ENCODE measurements at places on chromosomes 6 and 20. TPM values are rescaled to one million over a fixed set of nuclear protein-coding genes. Genes with fewer than 3 reads are reported as not detected.
A peak's percentile ranks its signal among the peaks of the same experiment; 100 is the strongest.

- peak within 1 kb of the TSS; percentile 99 for H3K27ac ChIP-seq
- H3K4me1 ChIP-seq, result peaks cover 49% of the 10 kb centered on the region
- no peaks in the 10 kb centered on the region for H3K27me3 ChIP-seq
- no peak for DNase-seq
- peak within 1 kb of the TSS; percentile 91 for H3K4me3 ChIP-seq
These were observed at the start of gene MYO6 for GRCh38 chr6:75748743-75749538. MYO6 (plus strand) TSS chr6:75749239; CDS start chr6:75817548, 68,309 bp downstream.

DNA sequence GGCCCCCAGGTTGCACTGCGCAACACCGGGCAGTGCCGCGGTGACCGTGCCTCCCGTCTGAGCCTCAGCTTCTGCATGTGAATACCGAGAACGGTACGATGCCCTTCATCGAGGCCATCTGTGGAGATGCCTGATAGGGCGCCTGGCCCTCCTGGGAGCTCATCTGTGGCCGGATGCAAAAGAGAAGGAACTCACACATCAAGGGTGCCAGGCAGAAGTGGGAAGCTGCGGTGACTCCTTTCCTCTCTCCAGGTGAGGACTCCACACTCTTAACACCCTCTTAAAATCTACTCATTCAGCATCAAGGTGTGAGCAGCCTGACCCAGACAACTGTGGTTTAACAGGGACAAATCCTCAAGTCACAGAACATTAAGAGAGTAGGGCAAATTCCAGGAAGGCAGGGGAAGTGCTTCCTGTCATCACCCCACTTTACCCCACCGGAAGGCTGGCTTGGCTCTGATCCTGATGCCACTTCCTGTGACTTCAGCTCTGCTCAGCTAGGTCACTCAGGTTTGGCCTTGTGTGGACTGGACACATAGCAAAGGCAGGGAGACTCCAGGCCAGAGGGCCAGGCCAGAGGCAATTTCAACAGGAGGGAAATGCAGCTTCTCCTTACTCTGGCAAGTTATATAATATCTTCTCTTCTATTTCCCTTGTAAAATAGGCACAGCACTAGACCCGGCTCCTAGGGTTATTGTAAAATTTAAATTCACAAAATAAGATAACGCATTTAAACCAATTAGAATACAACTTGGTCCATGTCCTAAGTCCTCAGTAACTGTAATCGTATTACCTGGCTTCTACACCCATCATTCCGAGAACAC is 69.4 kb downstream of the CPNE5 start:
- no peak overlapping the region for H3K4me3 ChIP-seq
- H3K36me3 ChIP-seq, result no peaks in the 10 kb centered on the region
- H3K4me1 ChIP-seq, result peaks cover 25% of the 10 kb centered on the region
- DNase-seq, result no peak
- no peak overlapping the region for H3K27ac ChIP-seq
- H3K27me3 ChIP-seq, result peaks cover 3% of the 10 kb centered on the region

DNA sequence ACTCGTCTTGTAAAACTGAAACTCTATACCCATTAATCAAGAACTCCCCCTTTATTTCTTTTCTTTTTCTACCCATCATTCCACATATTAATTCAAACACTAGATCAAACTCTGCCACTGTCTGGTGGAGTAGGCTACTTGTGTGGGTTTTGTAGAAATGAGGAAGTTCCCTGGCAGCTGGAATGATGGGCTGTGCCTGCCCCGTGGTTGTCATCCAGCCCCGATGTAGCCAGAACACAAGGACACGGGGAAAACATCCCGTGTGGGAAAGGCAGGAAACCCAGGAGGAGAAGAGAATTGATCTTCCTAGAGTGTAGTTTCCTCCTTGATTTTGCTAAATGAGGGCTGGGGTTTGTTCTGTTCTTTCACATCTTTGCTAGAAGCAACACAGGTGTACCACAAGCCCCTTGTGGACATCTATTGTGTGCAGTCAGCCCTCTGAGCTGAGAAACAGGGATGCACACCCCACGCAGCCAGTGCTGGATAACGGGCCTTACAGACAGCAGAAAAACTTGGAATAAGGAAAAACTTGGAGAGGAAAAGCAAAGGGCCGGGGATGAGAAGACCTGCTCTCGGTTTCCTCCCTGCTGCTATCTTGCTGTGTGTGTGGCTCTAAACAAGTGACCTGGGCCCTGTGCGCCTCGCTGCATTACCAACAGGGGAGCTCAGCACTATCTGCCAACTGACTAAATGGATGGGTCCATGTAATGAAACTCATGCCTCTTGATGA is 88.0 kb downstream of the SCML4 start:
- H3K4me3 ChIP-seq, result no peak overlapping the region
- no peak for DNase-seq
- H3K27ac ChIP-seq, result no peak overlapping the region
- H3K27me3 ChIP-seq, result peaks cover 34% of the 10 kb centered on the region
- H3K36me3 ChIP-seq, result no peaks in the 10 kb centered on the region

DNA sequence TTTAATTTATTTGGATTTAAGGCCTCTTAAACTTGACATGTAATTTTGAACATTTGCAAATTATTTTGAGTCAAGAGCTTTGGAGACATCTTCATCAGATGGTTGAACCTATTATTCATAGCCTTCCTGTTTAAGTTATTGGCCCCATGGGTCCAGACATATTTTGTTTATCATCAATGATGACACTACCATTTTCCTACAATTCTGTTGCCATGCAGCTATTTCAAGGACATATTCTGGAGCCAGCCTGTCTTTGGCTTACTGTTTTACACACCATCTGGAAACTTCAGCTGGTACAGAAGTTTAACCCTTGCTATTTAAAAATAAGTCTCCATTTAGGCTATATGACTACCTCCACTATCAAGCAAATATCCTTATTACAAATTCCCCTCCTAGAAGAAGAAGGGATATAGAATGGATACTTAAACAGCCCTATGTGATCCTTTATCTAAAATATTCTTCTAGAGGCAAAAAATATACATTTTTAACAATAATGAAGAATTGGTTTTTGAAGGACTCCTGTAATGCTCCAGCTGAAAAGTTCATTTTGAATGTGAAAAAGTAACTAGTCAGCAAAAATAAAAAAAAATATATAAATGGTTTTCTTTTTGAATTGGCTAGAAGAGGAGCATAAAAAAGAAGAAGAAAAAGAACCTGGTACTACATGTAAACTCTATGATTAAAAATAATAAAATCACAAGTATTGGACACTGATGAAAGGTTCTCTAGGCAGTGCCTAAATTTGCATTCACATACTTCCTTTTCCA is 544.0 kb upstream of the HS3ST5 start:
- H3K4me1 ChIP-seq, result no peaks in the 10 kb centered on the region
- H3K27ac ChIP-seq, result no peak overlapping the region
- no peaks in the 10 kb centered on the region for H3K36me3 ChIP-seq
- DNase-seq, result no peak
- peaks cover 2% of the 10 kb centered on the region for H3K27me3 ChIP-seq

GRCh38 chr6:39416026-39416425 is 93.5 kb upstream of the KCNK16 start:
- H3K36me3 ChIP-seq, result no peaks in the 10 kb centered on the region
- H3K27me3 ChIP-seq, result no peaks in the 10 kb centered on the region
- H3K4me1 ChIP-seq, result peaks cover 38% of the 10 kb centered on the region
- H3K27ac ChIP-seq, result peak overlapping the region; percentile 92

DNA sequence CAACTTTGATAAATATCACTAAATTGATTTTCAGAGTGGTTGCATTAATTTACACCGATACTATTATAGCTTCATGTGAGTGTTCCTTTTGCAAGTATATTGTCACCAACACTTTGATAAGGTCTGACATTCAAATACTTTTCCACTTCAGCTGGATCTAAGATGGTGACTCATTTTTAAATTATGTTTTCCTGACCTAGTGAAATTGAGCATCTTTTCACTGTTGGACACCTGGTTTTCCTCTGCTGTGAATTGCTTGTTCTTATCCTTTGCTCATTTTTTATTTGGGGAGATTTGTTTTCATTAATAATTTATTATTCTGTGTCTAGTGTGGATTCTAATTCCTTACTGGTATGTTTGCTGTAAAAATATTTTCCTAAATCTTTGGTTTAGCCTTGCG is 85.2 kb upstream of the PRDM1 start:
- H3K4me1 ChIP-seq, result no peaks in the 10 kb centered on the region
- no peaks in the 10 kb centered on the region for H3K36me3 ChIP-seq
- DNase-seq, result no peak
- H3K4me3 ChIP-seq, result no peak overlapping the region
- H3K27me3 ChIP-seq, result peaks cover 66% of the 10 kb centered on the region

GRCh38 chr20:46872328-46873211 is 22.1 kb upstream of the EYA2 start:
- peaks cover 17% of the 10 kb centered on the region for H3K27me3 ChIP-seq
- no peaks in the 10 kb centered on the region for H3K4me1 ChIP-seq
- peaks cover 4% of the 10 kb centered on the region for H3K36me3 ChIP-seq
- H3K27ac ChIP-seq, result no peak overlapping the region
- no peak overlapping the region for H3K4me3 ChIP-seq
- DNase-seq, result no peak

- H3K4me1 ChIP-seq, result no peaks in the 10 kb centered on the region
- no peak overlapping the region for H3K27ac ChIP-seq
- no peaks in the 10 kb centered on the region for H3K36me3 ChIP-seq
- no peak overlapping the region for H3K4me3 ChIP-seq
- peaks cover 3% of the 10 kb centered on the region for H3K27me3 ChIP-seq
- no peak for DNase-seq
These were observed 104.0 kb downstream of the FOXA2 start for GRCh38 chr20:22480336-22480735.

GRCh38 chr20:38986663-38987062 is 24.5 kb downstream of the DHX35 start:
- H3K36me3 ChIP-seq, result peaks cover 11% of the 10 kb centered on the region
- DNase-seq, result no peak
- H3K27ac ChIP-seq, result no peak overlapping the region
- H3K27me3 ChIP-seq, result no peaks in the 10 kb centered on the region

DNA sequence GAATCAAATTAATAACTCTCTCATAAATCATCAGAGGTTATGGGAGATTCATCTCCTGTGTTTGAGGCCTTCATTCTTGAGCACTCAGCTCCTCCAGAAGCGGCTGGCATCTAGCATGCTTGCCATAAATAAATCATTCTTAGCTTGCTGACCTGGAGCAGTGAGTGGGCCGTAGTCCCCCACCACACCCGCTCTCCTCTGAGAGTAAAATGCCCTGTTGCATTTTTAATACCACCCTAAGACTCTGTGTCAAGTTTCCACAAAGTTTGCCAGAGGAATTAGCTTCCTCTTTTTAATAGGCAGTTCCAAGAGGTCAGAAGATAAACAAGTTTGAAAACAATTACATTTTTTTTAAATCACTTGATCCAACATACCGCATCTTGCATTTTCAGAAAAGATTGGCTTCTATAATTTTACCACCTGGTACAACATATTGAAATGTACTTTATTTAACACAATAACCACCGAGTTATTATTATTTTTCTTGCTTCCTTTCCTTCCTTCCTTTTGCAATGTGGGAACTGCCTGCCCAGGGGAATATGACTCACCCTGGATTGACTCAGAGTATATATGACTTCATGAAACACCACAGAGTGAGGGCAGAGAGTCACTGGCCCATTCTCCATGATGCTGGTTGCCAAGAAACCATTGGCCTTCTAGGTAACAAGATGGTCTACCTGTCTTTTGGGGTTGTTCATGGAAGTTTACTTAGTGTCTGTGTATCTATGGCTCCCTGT is 29.4 kb upstream of the CLIC5 start:
- no peak overlapping the region for H3K4me3 ChIP-seq
- peak overlapping the region; percentile 83 for H3K27ac ChIP-seq
- peaks cover 19% of the 10 kb centered on the region for H3K4me1 ChIP-seq

DNA sequence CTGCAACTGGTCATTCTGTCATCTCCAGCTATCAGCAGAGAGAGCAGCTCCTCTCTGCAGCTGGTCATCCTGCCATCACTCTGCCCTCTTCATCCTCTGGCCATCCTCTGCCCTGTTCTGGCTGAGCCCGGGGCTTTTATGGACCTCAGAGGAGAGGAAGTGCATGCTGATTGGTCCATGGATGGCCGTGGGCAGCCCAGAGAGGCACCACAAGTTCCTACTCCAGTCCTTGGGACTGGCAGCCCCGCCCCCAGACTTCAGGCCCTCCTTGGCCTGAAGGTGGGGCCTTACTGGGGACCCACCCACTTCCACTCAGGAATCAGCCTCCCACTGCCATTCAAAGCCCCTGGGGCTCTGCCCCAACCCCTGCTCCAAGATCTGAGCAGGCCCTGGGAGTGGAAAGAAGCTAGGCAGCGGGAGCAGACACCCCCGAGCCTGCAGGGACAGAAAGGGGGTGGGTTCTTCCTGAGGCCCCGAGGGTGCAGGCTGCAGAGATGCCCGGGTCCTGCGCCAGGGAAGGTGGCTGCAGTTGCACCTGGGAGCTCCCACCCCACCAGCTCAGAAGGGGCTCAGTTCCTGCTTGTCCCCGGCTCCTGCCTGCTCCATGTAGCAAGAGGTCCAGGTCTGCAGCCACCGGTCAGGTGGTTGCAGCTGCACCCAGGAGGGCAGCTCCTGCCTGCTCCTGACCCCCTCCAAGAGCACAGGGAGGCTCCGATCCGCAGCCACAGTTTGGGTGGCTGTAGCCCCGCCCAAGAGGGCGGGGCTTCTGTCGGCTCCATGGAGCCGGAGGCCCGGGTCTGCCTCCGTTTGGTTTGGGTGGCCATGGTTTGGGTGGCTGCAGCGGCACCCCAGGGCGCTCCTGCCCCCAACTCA is 34.1 kb upstream of the HMGA1 start:
- H3K4me1 ChIP-seq, result no peaks in the 10 kb centered on the region
- H3K27me3 ChIP-seq, result peaks cover 2% of the 10 kb centered on the region
- DNase-seq, result no peak
- no peak overlapping the region for H3K4me3 ChIP-seq
- no peak overlapping the region for H3K27ac ChIP-seq

- H3K4me3 ChIP-seq, result no peak overlapping the region
- DNase-seq, result no peak
- peaks cover 3% of the 10 kb centered on the region for H3K36me3 ChIP-seq
- no peak overlapping the region for H3K27ac ChIP-seq
These were observed 111.1 kb downstream of the SULF2 start for GRCh38 chr20:47674145-47674544.

GRCh38 chr6:122049341-122049740 is 350.1 kb upstream of the HSF2 start:
- DNase-seq, result no peak
- no peak overlapping the region for H3K4me3 ChIP-seq
- H3K4me1 ChIP-seq, result peaks cover 10% of the 10 kb centered on the region
- H3K27me3 ChIP-seq, result peaks cover 8% of the 10 kb centered on the region
- H3K36me3 ChIP-seq, result no peaks in the 10 kb centered on the region

DNA sequence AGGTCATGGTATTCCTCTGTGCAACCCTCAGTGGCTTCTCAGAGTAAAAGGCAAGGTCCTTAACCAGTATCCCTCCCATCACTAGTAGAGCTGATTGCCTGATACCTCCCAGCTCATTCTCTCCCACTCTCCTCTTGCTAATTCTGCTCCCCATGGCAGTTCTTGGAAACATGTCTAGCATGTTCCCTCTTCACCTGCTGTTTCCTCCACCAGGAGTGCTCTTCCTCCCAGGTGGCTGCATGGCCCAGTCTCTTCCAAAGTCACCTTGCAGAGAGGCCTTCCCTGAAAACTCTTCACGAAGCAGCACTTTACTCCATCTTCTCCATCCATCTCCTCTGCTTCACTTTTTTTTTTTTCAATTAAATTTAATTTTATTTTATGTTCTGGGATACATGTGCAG is 36.2 kb upstream of the OLIG3 start:
- peaks cover 27% of the 10 kb centered on the region for H3K27me3 ChIP-seq
- H3K4me1 ChIP-seq, result no peaks in the 10 kb centered on the region
- no peaks in the 10 kb centered on the region for H3K36me3 ChIP-seq
- no peak for DNase-seq

The COL12A1 gene
- 2,753 TPM for total RNA-seq

The CGA gene
- total RNA-seq, result not detected

The MTFR2 gene
- 1.7 TPM for total RNA-seq

The RGL2 gene
- 50.5 TPM for total RNA-seq

The IRAK1BP1 gene
- 1.3 TPM for total RNA-seq

The GMNN gene
- total RNA-seq, result 22.9 TPM

The TFAP2A gene
- 26.6 TPM for total RNA-seq

The TRIM38 gene
- 7.4 TPM for total RNA-seq

The EGFL8 gene
- total RNA-seq, result 14.3 TPM

Measured in chondrocyte (in vitro differentiated cells).